ENCODE measurements at places on chromosomes 2 and 18.

GRCh38 chr2:208820014-208820688 is 413.6 kb downstream of the PTH2R start:
- no peak overlapping the region for H3K27ac ChIP-seq
- H3K27me3 ChIP-seq, result no peaks in the 10 kb centered on the region
- no peaks in the 10 kb centered on the region for H3K4me1 ChIP-seq
- no peak for DNase-seq
- no peaks in the 10 kb centered on the region for H3K36me3 ChIP-seq
- no peak overlapping the region for H3K4me3 ChIP-seq

GRCh38 chr2:65724336-65724735 is 291.9 kb upstream of the SPRED2 start:
- H3K27ac ChIP-seq, result no peak overlapping the region
- H3K36me3 ChIP-seq, result no peaks in the 10 kb centered on the region
- DNase-seq, result no peak
- H3K4me3 ChIP-seq, result no peak overlapping the region
- peaks cover 2% of the 10 kb centered on the region for H3K27me3 ChIP-seq
- H3K4me1 ChIP-seq, result no peaks in the 10 kb centered on the region

DNA sequence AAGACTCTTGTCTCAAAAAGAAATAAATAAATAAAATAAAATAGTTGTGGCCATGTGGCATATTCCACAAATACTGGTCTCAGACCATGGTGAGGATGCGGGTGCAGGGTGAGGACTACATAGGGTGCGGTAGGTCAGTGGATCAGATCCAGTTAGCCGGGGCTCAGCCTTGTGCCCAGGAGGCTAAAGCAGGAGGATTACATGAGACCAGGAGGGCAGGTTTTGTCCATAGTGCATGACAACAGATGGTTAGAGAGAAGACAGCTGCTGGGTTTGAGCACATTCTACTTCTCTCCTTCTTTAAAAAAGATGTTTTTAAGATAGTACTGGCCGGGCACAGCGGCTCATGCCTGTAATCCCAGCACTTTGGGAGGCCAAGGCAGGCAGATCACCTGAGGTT is 12.8 kb upstream of the PSD4 start:
- DNase-seq, result no peak
- no peak overlapping the region for H3K27ac ChIP-seq
- no peak overlapping the region for H3K4me3 ChIP-seq
- peaks cover 34% of the 10 kb centered on the region for H3K4me1 ChIP-seq
- no peaks in the 10 kb centered on the region for H3K27me3 ChIP-seq
- H3K36me3 ChIP-seq, result peaks cover 2% of the 10 kb centered on the region

DNA sequence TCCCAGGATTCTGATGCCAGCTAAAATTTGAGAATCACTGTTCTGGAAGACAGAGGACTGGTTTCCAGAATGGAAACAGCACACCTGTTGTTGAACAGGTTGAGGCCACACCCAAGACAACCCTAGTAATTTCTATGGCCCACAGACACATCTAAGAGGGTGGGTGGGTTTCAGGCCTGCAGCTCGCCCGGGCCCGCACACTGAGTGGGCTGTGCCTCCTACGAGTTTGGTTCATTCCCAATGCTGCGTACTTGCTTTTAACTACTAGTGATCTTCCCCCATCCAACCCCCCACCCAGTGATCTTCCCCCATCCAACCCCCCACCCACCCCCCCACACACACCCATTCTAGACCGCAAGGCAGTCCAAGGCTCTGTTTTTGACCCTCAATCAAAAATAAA is 1.3 kb upstream of the NFU1 start:
- H3K27ac ChIP-seq, result peak overlapping the region; percentile 98
- no peaks in the 10 kb centered on the region for H3K27me3 ChIP-seq
- H3K4me1 ChIP-seq, result peaks cover 17% of the 10 kb centered on the region
- H3K36me3 ChIP-seq, result peaks cover 4% of the 10 kb centered on the region

DNA sequence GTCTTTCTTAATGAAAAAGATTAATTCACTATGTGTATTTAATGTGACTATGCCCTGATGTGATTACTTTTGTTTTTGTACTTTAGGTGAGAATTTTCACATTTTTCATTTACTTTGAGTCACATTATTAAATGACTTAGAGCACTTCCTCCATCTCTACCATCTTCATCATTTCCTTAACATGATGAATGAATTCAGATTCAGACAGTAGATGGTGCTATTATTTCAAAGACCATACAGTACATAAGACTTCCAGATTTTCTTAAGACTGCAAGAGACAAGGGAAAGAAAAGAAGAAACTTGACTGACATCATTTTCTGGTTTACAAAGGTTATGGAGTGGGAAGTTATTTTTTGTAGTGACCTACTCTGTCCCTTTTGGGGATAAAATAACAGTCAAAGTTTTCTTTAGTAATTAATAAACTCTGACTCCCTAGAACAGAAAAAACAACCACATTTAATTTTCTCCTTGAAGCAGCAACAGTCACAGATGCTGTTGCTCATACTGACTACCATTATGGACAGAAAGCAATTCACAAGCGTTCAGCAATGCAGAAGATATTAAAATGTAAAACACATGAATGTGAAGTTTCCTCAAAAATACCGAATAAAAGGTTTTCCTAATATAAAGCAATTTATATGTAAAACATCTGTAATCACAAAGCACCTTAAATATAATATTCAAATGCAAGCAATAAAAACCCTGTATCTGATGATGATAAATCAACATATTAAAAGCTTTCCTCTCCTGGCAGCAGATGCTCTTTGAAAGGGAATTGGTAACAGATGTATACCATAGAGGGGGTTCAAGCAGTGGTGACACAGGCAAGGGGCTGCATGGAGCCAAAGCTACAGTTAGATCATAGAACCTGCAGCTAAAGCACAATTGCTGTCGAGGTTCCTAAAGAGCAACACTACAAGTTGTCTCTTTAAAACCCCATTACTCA is 1010.9 kb upstream of the NXPH2 start:
- no peaks in the 10 kb centered on the region for H3K4me1 ChIP-seq
- no peak overlapping the region for H3K27ac ChIP-seq
- no peaks in the 10 kb centered on the region for H3K36me3 ChIP-seq
- no peak overlapping the region for H3K4me3 ChIP-seq
- DNase-seq, result no peak
- no peaks in the 10 kb centered on the region for H3K27me3 ChIP-seq

DNA sequence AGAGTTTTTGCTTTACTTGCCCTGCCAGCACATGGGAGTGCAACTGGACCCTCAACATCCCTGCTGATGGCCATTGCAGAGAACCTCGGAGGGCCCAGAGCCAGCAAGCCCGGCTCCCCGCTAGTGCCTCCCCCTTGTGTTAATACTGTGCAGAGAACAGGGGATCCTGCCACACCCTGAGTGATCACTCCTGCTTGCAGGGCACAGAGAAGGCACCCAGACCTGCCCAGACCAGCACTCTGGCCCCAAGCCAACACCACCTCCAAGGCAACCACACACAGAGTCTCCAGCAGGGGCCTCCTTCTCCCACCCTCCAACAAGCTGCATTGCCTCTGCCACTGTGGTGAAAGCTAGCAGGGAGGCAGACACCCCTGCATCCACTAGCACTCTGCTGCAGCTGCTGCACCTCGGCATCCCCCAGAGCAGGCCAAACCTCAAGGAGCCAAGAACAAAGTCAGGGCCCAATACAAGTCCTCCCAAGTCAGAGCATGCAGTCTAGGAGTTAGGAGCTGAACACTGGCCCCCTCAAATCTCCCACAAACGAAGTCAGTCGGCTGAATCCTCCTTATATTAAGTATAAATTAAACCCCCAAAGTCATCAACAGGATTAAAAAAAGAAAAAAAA is 157.7 kb downstream of the CCDC178 start:
- H3K27ac ChIP-seq, result no peak overlapping the region
- DNase-seq, result no peak
- H3K27me3 ChIP-seq, result no peaks in the 10 kb centered on the region
- H3K4me3 ChIP-seq, result no peak overlapping the region
- H3K4me1 ChIP-seq, result no peaks in the 10 kb centered on the region
- no peaks in the 10 kb centered on the region for H3K36me3 ChIP-seq

- no peak overlapping the region for H3K4me3 ChIP-seq
- no peak overlapping the region for H3K27ac ChIP-seq
- no peak for DNase-seq
- no peaks in the 10 kb centered on the region for H3K4me1 ChIP-seq
These were observed 11.2 kb downstream of the AOX1 start for GRCh38 chr2:200596774-200597570.

GRCh38 chr2:180705551-180705950 is 274.9 kb upstream of the UBE2E3 start:
- DNase-seq, result no peak
- no peaks in the 10 kb centered on the region for H3K36me3 ChIP-seq
- no peaks in the 10 kb centered on the region for H3K4me1 ChIP-seq
- H3K27me3 ChIP-seq, result no peaks in the 10 kb centered on the region

GRCh38 chr2:101238930-101239759 is 13.5 kb upstream of the CNOT11 start:
- H3K4me1 ChIP-seq, result peaks cover 9% of the 10 kb centered on the region
- no peaks in the 10 kb centered on the region for H3K36me3 ChIP-seq
- peaks cover 4% of the 10 kb centered on the region for H3K27me3 ChIP-seq
- H3K27ac ChIP-seq, result no peak overlapping the region
- DNase-seq, result no peak

DNA sequence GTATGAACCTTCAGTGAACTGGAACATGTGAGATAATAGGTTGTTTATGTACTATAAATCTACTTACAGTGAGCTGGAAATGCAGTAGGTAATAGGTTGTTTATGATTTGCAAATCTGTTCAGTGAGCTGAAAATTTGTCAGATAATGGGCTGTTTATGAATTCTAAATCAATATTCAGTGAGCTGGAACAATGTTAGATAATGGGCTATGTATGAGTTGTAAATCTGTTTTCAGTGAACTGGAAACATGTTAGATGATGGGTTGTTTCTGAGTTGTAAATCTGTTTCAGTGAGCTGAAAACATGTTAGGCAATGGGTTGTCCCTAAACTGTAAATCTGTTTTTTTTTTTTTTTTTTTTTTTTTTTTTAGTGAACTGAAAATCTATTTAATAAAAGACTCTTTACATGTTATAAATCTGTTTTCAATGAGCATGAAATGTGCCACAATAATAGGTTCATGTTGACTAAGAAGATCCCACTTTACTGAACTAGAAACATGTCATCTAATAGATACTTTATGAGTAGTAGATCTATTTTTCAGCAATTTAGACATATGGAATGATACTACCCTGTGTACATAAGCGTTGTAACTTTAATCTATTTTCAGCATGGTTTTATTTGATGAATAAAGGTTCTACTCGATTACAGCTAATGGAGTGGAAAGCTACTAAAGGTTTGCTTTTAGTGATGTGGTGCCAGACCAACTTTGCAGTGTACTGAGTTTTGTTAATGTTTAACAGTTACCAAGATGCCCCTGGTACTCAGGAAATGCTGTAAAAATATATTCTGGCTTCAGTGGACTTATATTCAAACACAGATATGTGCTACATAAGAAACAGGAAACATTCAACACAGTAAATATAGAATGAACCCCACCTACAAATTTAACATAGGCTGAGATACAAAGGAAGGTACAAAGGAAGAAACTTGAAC is 1471.8 kb downstream of the LRP1B start:
- H3K27me3 ChIP-seq, result no peaks in the 10 kb centered on the region
- H3K36me3 ChIP-seq, result no peaks in the 10 kb centered on the region
- H3K4me1 ChIP-seq, result no peaks in the 10 kb centered on the region
- H3K4me3 ChIP-seq, result no peak overlapping the region

DNA sequence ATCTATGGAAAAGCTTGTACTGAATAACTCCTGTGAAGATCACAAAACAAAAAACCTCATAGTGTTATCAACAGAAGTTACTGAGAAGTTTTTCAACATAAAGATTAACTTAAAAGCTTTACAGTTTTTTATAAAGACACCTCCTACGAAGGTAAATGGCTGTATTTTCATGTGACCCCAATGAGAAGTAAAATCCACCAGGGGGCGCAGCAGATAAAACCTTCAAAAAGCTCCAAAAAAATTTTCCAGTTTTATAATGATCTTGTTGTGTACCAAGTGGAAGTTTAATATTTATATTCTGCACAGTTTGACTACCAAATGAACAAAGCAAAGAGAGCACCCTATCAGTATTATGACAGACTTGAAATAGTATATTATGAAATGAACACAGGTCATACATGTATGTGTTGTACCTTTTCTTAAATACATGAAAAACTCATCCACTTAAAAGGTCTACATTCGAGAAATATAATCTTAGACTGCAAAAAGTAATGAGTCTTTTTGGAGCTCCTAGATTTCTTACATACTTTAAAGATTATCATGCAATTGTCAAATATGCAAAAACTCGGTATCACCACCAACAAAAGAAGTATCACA is 38.5 kb downstream of the PNO1 start:
- H3K36me3 ChIP-seq, result no peaks in the 10 kb centered on the region
- no peak overlapping the region for H3K27ac ChIP-seq
- peak; percentile 76 for DNase-seq
- H3K4me3 ChIP-seq, result no peak overlapping the region

Measured in activated CD4-positive, alpha-beta T cell treated with anti-CD3 and anti-CD28 coated beads, Interleukin-2, amount 10 ng/mL, durations not matched to agents 24 days and 14 days (primary cell).